ENCODE measurements at places on chromosomes 6 and 20.

- DNase-seq = no peak
These were observed 99.5 kb downstream of the LAMP5 start for GRCh38 chr20:9613871-9614270.

DNA sequence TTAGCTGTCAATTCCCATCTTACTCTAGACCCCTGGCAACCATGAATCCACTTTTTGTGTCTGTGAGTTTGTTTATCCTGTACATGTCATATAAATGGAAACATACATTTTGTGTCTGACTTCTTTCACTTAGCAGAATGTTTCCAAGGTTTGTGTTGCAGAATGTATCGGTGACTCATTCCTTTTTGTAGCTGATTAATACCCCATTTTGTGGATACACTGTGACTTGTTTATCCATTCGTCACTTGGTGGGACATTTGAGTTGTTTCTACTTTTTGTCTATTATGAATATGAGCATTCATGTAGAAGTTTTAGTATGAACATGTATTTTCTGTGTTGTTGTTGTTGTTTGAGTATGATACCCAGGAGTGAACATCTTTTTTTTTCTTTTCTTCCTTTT, 21.4 kb downstream of the CDYL start:
- no peak for DNase-seq

DNA sequence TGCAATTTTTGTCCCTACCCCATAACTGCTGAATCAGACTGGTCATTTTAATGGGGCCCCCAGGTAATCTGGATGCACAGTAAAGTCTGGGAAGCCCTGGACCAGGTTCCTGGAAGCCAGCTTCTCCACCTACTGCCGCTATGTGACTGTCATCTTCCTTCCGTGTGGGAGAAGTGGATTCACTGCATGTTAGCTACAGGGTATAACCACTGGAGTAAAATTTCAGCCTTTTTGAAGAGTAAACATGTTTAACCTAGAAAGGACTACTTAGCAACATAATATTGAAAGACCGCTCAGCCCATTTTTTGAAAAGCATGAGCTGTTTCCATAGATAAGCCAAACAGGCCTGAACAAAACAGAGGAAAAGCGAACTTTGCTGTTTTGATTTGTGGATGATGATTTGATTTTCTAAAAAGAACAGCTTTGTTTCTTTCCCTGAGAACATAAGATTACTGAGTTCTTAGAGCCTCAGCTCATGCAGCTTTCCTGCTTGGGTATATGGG, 208.1 kb downstream of the PLCB4 start:
- DNase-seq = no peak

DNA sequence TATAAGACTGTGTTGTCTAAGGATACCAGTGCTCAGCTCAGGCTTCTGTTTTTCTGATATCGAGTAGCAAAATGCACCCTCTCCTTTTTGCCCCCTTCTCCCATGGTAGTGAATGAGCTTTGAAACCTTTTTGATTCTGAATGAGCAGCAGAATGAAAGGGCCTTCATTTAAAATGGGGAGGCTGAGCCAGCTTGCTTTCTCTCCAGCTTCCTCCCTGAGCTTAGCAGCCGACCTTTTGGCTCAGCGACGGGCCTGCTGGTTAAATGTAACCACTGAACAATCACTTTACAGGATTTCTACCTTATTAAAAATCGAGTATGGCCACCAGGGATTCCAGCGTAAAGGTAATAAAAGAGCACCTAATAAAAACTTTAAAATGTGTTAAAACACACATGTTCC, 133.7 kb upstream of the SPACA1 start:
- no peak for DNase-seq

DNA sequence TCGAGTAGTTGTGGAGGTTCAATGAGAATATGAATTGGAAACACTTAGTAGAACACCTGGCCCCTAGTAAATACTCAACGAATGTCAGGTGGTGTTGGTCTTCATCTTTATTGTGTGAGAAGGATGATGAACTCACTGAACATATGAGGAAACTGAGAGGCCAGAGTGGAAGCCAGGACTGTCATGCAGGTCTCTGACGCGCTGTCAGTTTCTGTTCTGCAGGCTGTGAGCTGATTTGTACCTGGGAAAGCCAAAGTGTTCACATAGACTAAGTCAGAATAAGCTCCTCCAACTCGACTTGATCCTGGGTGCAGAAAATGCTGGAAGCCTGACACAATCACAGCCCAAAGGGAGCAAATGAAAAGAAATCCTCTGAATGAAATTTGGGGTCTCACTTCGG, 222.2 kb downstream of the LY86 start:
- no peak for DNase-seq

GRCh38 chr6:25792016-25792415, 37.5 kb downstream of the SLC17A4 start:
- DNase-seq = no peak

DNA sequence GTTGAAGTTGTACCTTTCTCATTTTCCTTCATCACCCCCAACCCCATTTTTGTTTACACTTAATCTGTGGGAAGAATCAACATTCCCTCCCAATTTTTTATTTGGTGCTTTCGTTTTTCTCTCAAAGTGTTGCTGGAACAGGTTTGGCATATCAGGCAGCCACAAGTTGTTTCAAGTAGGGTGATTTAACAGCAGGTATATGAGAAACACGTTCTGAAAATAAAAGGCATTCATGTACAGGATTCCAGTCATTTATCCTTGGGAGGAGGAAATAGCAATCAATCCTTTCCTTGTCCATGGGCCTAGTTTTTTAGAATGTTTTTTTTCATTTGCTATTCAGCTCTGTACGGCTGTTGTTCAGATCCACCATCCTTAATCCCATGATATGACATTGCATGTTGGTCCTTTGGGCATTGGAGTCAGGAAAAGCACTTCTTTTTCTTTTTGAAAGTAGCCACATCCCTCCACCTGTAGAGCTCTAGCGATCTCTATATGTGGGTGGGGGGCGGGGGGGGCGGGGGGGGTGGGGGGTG, 120.2 kb downstream of the JARID2 start:
- no peak for DNase-seq

- no peak for DNase-seq
These were observed 1.7 kb downstream of the ARFGEF2 start for GRCh38 chr20:48923149-48923718.
